PC-3 (cell line): ENCODE measurements at places on chromosomes 3 and 15. TPM values are rescaled to one million over a fixed set of nuclear protein-coding genes. Genes with fewer than 3 reads are reported as not detected.

DNA sequence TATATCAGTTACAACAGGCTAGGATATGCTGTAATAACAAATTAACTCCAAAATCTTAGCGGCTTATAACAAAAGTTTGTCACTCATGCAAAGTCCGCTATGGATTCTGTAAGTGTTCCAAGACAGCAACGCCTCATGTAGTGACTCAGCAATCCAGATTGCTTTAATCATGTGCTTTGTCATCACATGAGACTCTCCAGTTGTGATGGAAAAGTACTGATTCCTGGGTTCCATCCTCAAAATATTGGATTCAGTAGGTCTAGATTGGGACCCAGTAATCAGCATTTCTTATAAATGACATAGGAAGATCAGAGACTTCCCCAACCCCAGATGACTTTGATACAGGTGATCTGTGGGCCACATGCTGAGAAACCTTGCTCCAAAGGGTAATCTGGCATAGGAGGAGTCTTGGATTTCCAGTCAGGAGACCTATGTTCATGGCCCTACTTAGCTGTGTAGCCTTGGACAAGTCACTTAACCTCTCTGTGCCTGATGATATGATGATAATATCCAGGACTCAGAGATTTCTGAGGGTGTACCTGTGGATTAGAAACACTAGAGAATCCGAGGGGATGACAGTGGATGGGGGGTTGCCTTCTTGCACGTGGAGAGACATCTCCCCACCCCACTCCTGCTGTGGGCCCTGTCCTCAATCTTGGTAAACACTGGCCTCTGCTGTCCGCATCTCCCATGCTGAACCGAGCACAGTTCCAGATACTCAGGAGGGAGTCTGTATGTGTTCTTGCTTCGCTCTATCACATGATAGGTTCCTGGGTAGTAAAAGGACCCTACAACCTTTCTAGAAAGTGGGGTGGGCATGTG lies 65.5 kb downstream of the CORO2B start:
- peak; percentile 45 for DNase-seq
- H3K4me1 ChIP-seq, result peaks cover 13% of the 10 kb centered on the region
- H3K27ac ChIP-seq, result no peak overlapping the region
- H3K4me3 ChIP-seq, result no peak overlapping the region

DNA sequence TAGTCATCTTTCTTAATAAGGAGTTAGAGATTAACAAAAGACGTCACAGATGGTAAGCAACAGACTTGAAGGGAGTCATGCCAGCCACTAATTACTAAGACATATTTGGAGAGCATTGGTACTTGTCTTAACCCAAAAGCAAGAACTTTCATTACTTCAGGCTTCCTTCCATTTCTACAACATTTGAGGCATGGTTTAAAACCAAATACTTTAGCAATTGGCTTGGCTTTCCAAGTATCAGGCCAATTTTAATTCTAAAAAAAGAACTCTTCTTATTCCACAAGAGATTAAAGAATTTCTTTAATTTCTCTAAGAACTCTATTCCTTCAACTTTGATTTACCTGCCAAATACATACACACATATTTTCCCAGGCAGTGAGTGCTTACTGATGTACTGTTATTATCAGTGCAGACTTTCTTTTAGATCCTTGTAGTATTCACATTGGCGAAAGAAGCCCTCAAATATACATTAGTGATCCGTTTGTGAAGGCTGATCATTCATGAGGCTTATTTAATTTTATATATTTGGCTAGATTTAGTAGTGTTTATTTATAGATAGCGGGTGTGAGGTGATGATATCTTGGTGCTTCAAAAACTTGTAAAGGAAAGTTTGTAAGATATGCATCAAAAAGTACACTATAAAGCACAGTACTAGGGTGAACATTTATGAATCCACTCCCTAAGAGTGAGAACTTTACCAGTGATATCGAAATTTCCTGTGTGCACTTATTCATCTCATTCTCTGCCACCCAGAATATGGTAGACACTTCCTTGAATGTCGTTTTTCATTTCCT lies 229.2 kb downstream of the MFSD1 start:
- H3K27ac ChIP-seq, result no peak overlapping the region
- H3K4me1 ChIP-seq, result peaks cover 12% of the 10 kb centered on the region
- no peak for DNase-seq
- no peaks in the 10 kb centered on the region for H3K27me3 ChIP-seq
- H3K36me3 ChIP-seq, result no peaks in the 10 kb centered on the region

DNA sequence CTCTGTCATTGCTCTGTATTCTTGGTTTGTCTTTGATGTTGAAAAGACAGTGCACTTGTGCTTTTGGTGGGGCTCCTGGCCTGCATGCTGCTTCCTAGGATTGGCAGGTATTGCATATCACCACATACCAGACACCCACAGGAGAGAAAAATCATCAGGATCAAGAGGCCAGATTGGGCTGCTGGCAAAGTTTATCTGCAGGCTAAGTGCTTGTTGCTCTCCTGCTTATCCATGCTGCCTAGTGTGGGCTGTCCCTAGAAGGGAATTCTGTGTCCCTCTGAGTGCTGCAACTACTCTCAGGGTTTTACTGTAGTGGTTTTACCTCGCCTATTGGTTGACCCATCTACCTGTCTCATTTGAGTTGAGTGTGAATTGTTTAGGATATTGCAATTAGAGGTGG lies 833 bp upstream of the SLC22A13 start:
- no peak overlapping the region for H3K27ac ChIP-seq
- H3K36me3 ChIP-seq, result peaks cover 5% of the 10 kb centered on the region; the same call in 1 of the 2 replicates
- no peaks in the 10 kb centered on the region for H3K27me3 ChIP-seq

The SLC12A1 gene
- not detected in 2 replicates for total RNA-seq

DNA sequence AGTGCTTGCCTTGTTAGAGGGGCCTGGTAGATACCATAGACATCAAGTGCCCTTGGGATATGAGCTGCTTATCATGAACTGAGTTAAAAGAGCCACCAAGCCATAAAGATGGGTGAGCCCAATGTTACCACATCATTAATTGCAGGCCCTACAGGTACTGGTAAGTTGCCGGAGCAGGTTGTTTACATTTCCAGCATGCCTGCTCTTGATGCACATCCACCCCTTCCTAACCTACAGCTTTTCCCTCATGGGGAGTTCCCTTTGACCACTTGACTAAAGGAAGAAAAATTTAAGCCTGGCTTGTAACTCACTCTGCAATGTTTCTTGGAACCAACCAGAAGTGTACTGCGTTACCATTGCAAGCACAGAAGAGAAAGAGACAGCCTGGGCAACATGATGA lies 24.7 kb upstream of the ULK4 start:
- no peaks in the 10 kb centered on the region for H3K36me3 ChIP-seq
- H3K27me3 ChIP-seq, result no peaks in the 10 kb centered on the region
- no peak for DNase-seq
- H3K27ac ChIP-seq, result no peak overlapping the region

- no peak for DNase-seq
- H3K4me1 ChIP-seq, result peaks cover 11% of the 10 kb centered on the region; the same call in 1 of the 2 replicates
- no peak overlapping the region for H3K27ac ChIP-seq
- no peaks in the 10 kb centered on the region for H3K36me3 ChIP-seq
- H3K27me3 ChIP-seq, result no peaks in the 10 kb centered on the region
Observed at GRCh38 chr3:46183330-46183729, 24.8 kb downstream of the CCR1 start.

GRCh38 chr3:135215516-135215915 lies 420.5 kb downstream of the EPHB1 start:
- H3K4me3 ChIP-seq, result no peak overlapping the region
- no peaks in the 10 kb centered on the region for H3K27me3 ChIP-seq
- no peak for DNase-seq
- no peak overlapping the region for H3K27ac ChIP-seq
- H3K36me3 ChIP-seq, result no peaks in the 10 kb centered on the region
- H3K4me1 ChIP-seq, result no peaks in the 10 kb centered on the region

DNA sequence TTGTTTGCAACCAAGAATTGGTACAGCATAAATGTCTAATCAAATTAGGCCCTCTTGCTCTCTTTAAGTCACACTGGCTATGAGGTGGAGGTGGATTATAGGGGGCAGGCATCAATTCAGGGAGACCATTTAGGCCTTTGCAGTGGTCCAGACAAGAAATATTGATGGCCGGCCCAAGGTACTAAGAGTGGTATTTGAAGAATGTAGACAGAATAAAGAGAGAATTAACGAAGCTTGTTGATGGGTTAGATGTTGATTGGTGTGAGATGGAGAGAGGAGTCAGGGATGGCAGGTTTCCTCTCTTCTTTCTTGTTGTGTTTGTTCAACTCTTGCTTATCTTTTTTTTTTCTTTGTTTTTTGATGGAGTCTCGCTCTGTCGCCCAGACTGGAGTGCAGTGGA lies 48.5 kb downstream of the PIK3CA start:
- H3K4me3 ChIP-seq, result no peak overlapping the region
- no peak for DNase-seq
- no peaks in the 10 kb centered on the region for H3K27me3 ChIP-seq
- H3K27ac ChIP-seq, result no peak overlapping the region
- no peaks in the 10 kb centered on the region for H3K4me1 ChIP-seq

GRCh38 chr3:122178711-122179110 lies 4.8 kb upstream of the CASR start:
- no peak overlapping the region for H3K27ac ChIP-seq
- H3K36me3 ChIP-seq, result no peaks in the 10 kb centered on the region
- no peak for DNase-seq
- H3K4me3 ChIP-seq, result no peak overlapping the region
- peaks cover 73% of the 10 kb centered on the region for H3K27me3 ChIP-seq

The ERICH6 gene
- not detected in 2 replicates for total RNA-seq

DNA sequence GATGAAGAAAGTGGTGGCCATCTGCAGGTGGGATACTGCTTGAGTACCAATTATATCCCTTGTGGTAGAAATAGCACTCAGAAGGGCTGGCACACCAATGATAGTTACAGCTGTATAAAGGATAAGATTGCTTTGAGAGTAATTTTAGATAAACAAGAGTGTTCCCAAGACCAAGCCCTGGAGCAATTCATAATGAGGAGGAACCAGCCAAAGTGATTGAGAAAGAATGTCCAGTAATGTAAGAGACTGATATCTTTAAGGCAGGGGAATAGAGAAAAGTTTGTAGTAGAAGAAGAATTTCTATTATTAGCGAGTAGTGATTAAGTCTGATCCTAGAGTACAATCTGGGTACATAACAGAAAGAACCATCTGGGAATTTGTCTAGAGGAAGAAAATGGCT lies 945.1 kb downstream of the OTOL1 start:
- no peaks in the 10 kb centered on the region for H3K27me3 ChIP-seq
- H3K27ac ChIP-seq, result no peak overlapping the region
- DNase-seq, result no peak
- no peak overlapping the region for H3K4me3 ChIP-seq
- H3K4me1 ChIP-seq, result peaks cover 12% of the 10 kb centered on the region; the same call in 1 of the 2 replicates
